Activated CD4-positive, alpha-beta T cell treated with anti-CD3 and anti-CD28 coated beads, Interleukin-2, Interleukin-4, amounts not matched to agents 100 ng/mL and 50 ng/mL, durations not matched to agents 16 hours and 8 hours (primary cell): ENCODE measurements at places on chromosomes 12 and 14.
A peak's percentile ranks its signal among the peaks of the same experiment; 100 is the strongest.

DNA sequence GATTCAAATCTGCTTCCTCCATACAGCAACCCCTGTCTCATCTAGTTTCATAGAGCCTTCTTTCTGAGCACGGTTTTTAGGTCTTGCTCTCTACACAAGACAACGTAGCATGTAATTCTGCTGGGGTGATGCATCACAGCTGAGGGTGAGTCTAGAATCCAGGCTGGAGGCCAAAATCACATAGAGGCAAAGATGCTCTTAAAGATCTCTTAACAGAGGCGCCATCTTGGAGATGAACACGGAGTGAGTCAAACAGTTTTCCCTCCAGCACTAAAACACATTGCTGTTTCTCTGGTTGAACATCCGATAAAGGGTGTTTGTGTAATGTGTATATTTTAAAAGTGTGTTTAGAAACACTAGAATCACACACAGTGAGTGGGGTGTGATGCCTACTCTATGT, 78.9 kb downstream of the NOS1 start:
- no peak for DNase-seq

- DNase-seq: no peak
Observed at GRCh38 chr14:81435391-81436295, 35.5 kb upstream of the STON2 start.

DNA sequence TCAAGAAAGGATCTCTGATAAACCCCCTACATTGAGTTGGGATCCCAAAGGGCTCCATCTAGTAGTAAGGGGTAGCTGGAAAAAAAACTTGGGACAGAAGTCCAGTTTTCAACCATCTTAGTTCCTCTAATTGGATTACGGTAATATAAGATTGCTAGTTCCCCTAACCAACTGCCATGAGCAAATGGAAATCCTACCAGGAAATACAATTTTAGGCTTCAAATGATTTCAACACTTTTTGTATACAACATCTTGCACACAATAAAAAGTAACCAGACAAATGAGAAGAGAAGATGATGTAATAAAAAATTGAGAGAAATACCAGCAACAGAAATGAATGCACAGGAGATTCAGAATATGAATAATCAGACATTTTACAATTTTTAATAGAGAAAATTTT, 73.0 kb downstream of the TSHR start:
- no peak for DNase-seq

DNA sequence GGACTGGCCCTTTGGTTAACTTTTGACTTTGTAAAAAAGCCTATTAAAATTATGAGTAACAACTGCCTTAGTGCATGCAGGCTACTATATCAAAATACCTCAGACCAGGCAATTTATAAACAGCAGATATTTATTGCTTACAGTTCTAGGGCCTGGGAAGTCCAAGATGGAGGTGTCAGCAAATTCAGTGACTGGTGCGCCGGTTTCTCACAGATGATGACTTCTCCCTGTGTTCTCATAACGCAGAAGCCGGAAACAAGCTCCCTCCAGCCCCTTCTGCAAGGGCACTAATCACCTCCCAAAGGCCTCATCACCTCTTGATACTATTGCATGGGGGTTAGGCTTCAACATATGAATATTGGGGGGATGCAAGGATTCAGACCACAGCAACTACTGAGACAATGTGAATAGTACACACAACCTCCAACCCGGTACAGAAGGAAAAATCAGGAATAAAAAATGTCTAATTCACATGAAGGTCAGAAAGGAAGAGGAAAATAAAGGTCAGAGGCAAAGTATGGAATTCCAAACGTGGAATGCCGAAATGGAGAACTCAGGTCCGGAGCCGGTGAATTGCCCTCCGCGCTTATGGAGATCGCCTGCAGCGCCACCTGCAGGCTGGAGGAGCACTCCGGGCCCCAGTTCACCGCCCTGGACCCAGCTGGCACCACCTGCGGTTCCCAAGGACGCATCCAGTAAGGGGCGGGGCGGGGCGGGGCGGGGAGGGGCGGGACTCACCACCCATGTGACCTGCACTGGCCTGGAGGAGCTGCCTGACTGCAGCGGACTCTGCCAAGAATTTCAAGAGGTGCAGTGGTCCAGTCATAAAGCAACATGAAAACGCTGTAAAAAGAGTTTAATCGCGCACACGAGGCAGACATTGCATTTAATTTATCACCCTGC, 203.4 kb downstream of the KIF26A start:
- peak; percentile 20 for DNase-seq

DNA sequence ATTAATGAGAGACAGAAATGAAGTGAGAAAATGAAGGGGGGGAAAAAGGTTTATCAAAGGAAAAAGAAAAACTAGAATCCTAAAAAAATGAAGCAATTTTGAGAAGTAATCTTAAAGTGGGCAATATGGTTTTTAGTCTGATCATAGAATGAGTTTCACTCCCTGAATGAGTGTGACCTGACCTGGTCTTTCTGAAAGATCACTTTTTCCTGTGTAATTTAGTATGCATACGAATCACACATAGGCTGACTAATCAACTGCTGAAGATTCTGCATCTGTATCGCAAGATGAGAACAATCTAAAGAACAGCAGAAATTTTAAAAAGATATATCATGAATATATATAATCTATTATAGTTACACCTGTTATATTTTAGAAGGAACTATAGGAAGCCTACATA, 11.3 kb downstream of the GNPTAB start:
- DNase-seq: peak; percentile 78

- DNase-seq: no peak
Observed at GRCh38 chr14:27427796-27428195, 830.0 kb upstream of the NOVA1 start.

DNA sequence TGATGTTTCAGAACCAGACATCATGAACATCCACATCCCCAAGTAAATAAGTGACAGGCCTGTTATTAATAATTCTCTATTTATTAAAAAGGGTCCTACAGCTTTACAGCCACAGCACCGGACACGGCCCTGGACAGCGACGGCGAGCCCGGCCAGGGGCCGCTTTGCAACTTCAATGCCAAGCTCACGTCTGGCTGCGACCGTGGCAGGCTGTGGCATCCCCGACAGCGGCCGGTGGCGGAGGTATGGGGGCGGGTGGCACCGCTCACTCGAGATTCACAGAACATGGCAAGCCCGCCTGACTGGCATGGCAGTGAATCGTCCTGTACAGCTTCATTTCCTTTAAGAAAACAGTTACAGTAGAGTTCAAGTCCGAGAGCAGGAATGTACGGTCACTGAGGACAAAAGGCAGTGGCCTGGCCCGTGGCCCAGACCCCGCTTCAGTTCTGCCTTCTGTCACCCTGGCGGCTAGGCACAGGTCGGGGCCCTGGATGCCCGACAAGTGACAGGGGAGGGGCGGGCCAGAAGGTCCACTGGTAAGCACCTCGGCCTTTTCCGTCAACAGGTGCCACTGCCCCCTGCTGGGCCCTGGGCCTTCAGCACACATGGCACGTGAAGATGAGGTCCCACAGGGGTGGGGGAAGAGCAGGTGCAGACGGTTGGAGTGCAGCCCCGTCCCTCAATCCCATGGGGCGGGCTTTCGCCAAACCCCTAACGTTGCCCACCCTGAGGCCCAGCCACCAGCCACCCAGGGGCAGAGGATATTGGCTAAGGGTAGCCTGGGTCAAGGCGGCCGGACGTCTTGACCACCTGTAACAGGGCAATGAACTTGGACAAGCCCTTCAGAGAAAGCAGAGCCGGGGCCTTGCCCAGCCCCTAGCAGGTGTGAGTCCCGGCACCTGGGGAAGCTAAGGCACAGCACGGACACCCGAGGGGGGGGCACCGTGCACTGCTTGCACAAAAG, 30.3 kb downstream of the HIP1R start:
- no peak for DNase-seq

GRCh38 chr12:50514526-50515276, 9.9 kb downstream of the DIP2B start:
- no peak for DNase-seq

GRCh38 chr14:37932481-37932880, 275.2 kb upstream of the SSTR1 start:
- DNase-seq: no peak

DNA sequence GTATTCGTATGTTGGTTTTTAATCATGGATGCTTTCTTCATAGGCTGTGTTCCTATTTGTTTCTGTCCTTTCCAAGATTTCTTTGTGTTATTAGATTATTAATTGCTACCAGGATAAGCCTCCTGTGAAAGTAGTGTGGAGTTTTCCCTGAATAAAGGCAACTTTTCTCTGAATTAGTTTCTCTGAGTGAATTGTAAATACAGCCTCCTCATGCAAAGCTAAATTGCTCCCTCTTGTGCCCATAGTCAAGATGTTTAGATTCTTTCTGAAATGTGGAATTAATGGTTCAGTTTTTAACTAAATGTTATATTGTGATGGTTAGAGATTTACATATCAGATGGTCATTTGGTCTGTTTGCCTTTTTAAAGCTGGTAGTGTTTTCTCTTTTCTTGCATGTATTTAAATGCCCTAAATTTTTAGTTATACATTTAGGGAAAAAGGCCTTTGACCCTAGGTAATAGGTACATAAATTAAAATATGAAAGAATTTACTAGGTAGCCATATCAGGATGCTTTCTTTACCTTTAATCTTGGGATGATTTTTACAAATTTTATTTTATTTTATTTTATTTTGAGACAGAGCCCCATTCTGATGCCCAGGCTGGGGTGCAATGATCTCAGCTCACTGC, 8.9 kb downstream of the APAF1 start:
- peak; percentile 55 for DNase-seq
